Left cardiac atrium (tissue), 4 donors: ENCODE measurements at places on chromosomes 4 and X. TPM values are rescaled to one million over a fixed set of nuclear protein-coding genes. Genes with fewer than 3 reads are reported as not detected.

GRCh38 chrX:101265869-101266428 lies 25.2 kb downstream of the TAF7L start:
- no peak for DNase-seq

DNA sequence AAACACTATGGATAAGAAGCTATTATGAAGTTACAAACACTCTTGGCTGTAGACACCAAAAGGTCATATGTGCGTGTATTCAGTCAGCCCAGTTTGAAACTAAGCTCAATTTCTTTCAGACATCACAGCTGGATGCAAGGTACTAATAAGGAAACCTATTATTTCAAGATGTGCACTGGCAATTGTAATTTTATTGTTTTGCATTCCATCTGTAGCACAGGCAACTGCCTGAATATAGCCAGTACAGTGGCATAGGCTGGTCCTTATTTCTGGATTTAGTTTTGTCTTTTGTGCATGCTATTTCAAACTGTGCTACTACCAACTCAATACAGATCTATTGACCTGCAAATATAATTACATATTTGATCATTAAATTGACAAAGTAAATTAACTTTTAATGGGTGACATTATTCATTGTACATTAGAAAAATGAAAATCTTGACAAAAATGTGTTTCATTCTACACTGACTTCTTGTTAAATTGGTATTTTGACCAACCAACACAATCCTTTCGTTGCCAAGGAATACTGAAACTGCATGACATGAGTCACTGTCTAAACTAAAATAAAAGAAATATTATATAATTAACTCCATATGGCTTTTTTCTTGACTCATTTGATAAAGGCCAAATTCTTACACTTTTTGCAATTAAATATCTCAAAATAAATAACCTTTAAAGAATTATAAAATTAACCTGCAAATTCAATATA lies 594.3 kb upstream of the ADGRL3 start:
- DNase-seq: no peak

DNA sequence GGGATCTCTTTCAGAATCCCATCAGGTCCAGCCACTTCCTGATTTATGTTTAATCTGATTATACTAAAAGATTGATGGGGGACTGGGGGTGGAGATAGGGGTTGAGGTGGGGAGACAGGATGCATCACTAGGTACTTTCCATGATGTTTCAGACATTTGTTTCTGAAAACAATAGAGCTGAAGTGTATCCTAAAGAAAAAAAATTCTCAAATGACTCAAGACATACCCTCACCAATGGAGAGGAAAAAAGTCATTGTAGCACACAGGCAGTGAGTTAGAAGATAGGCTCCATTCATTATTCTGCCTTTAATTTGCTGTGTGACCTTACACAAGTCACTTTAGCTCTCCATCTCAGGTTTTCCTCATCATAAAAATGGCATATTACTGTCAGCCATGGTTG lies 33.1 kb downstream of the LHFPL1 start:
- DNase-seq: no peak

DNA sequence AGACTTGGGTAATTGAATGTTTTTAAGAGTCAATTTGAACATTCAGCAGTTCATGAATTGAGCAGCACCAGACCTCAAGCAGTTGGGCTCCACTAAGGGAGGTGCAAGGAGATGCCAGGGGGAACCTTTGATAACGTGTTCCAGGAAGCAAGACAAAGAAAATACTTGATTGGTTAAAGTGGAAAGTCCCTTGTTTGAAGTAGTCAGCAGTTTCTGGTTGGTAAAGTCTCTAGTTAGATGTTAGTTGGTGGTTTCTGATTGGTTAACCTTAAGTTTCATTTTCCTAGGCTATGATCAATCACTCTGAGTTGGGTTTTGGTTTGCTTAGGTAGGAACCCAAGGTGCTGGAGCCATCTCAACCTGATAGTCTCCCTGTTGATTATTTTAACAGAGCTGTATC lies 4.0 kb downstream of the HERC6 start:
- no peak for DNase-seq

GRCh38 chr4:20359692-20360091 lies 108.0 kb downstream of the SLIT2 start:
- no peak for DNase-seq

GRCh38 chr4:123230061-123230460 lies 166.5 kb upstream of the SPRY1 start:
- no peak for DNase-seq

DNA sequence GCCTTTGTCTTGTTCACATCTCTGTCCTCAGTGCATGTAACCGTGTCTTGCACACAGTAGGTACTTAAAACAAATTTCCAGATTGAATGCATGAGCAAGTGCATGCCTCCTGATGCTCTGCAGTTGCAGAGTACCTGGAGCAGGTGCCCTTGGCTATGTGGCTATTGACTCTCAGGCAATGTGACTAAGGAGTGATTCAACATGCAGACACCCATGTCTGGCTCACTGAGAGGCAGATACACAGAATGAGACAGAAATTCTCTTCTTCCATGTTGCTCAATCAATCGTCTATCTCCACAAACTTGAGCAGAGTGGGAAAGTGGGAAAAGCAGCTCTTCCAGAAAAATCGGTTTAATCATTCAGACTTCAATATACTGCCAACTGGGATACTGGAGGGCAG lies 111.0 kb downstream of the CHRDL1 start:
- no peak for DNase-seq

DNA sequence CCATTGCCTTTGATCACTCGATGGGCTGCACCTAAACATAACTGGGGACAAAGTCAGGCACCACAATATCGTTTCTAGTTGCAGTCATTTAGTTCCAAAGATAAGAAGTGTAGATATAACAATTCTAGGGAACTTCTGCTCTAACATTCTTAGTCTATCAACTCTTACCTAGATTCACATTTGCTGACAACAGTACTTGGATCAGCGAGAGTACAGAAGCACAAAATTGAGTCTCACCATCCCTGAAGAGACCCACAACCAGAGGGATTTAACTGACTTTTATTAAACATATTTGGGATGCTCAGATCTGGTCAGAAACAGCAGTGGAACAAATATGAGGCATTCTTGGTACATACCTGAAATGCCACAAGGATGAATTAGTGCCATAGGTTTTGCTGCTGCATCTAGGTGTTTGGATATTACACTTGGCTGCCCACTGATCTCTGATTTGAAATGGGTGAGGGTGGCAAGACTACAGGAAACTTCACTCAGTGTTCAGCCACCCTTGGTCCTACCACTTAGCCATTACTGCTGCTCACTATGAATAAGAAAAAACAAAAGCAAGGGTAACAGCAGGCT lies 28.9 kb upstream of the HUWE1 start:
- DNase-seq: no peak

Gene TCEAL9
- total RNA-seq: 28.6 TPM

Gene GLUD2
- 1.9 TPM for total RNA-seq

Gene AMTN
- not detected for total RNA-seq
